ENCODE measurements at places on chromosomes 1 and 21. TPM values are rescaled to one million over a fixed set of nuclear protein-coding genes. Genes with fewer than 3 reads are reported as not detected.
A peak's percentile ranks its signal among the peaks of the same experiment; 100 is the strongest.

Gene ACTL8
- total RNA-seq: not detected

DNA sequence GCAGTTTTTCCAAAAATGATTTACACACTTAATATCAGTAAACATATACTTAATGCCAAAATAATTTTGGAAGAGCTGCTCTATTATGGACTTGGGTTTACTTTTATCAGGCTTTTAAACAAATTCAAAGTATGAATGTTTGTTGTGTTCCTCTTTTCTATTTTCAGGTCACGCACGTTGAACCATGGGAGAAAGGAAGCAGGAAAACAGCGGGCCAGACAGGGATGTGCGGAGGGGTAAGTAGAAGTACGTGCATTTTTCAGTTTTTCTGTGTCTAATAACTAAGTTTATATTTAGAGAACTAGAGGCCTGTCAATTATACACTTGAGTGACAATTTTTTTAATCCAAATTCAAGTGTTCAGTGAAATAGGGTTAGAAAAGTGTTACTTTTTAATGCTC, 3.4 kb downstream of the PRPF38B start:
- no peak overlapping the region for H3K27ac ChIP-seq
- H3K27me3 ChIP-seq: no peaks in the 10 kb centered on the region
- DNase-seq: no peak
- H3K4me3 ChIP-seq: peak overlapping the region; percentile 92
- peaks cover 18% of the 10 kb centered on the region for H3K4me1 ChIP-seq

DNA sequence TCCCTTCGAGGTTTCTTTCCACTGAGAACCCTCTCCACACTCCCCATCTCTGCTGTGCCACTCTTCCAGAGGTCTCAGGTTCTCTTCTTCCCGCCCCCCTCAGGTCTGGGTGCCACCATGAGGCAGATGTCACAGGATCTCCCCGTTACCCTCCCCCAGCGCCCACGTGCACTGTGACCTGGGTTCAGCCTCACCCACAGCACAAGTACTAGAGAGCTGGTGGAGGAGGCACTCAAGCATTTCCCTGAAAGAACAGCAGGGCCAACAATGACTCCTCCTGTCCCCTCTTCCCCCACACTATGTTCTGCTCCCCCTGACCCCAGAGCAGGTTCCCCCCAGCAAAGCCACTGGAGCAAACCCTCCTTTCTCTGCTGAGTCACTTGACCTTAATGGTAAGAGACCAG, 14.3 kb downstream of the PLEKHA6 start:
- no peak overlapping the region for H3K4me3 ChIP-seq
- no peak for DNase-seq
- no peaks in the 10 kb centered on the region for H3K36me3 ChIP-seq
- peaks cover 31% of the 10 kb centered on the region for H3K4me1 ChIP-seq

DNA sequence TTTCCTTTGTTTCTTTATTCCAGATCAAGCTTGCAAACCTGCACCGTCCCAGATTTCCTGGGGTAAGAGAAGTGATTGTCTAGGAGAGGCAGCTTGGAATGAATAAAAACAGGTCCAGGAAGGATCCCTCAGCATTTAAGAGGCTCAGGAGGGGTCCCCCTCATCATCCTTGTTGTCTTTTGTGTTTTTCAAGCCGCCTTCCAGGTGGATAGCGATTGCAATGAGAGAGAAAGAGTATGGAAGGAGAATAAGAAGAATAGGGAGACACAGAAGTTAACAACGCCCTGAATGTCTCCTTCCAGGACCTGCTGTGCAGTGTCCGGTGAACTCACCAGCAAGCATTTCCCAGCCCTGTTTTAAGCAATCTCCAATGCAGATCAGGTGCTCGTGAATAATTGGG, 8.5 kb downstream of the ERG start:
- H3K27me3 ChIP-seq: no peaks in the 10 kb centered on the region
- H3K4me1 ChIP-seq: peaks cover 12% of the 10 kb centered on the region
- H3K36me3 ChIP-seq: no peaks in the 10 kb centered on the region
- no peak overlapping the region for H3K27ac ChIP-seq
- no peak for DNase-seq
- no peak overlapping the region for H3K4me3 ChIP-seq
